ENCODE measurements at places on chromosomes 5 and 9. TPM values are rescaled to one million over a fixed set of nuclear protein-coding genes. Genes with fewer than 3 reads are reported as not detected.

FAM153A gene
- total RNA-seq = not detected

BHMT2 gene
- not detected for total RNA-seq

PPP2R2B gene
- 0.64 TPM for total RNA-seq

TESK1 gene
- 8.5 TPM for total RNA-seq

SEMA6A gene
- 2.3 TPM for total RNA-seq

SERINC5 gene
- total RNA-seq = 3.1 TPM

PRR16 gene
- 2.6 TPM for total RNA-seq

FBXW2 gene
- total RNA-seq = 51.6 TPM

NKD2 gene
- total RNA-seq = 0.72 TPM

SWI5 gene
- 47.0 TPM for total RNA-seq

HACD4 gene
- not detected for total RNA-seq

C5orf47 gene
- total RNA-seq = not detected

TMEM174 gene
- not detected for total RNA-seq

SNX24 gene
- 34.7 TPM for total RNA-seq
